Ascending aorta (tissue), 2 donors: ENCODE measurements at places on chromosomes 4 and X.
A peak's percentile ranks its signal among the peaks of the same experiment; 100 is the strongest.

DNA sequence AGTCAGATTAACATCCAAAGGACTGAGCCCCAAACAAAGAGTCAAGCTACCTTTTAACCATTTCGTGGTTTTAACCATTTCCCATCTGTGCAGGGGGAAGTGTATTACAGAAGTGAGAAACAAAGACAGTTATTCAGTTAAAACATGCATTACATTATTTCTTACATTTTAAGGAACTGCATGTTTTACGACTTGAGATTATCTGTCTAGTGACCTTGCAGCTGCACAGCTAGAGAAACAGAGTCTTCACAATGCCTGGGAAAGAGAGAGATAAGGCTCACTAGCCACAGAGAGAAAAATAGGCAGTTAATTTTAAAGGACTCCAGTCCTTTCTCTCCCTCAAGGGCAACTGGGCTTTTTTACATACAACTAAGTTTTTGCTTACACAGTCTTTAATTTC is 48.7 kb upstream of the KLHL4 start:
- no peaks in the 10 kb centered on the region for H3K36me3 ChIP-seq
- H3K4me3 ChIP-seq, result no peak overlapping the region

GRCh38 chrX:1425381-1425780 is 27.3 kb downstream of the ASMTL start:
- H3K36me3 ChIP-seq, result peaks cover 44% of the 10 kb centered on the region
- DNase-seq, result no peak
- H3K4me3 ChIP-seq, result no peak overlapping the region
- no peak overlapping the region for H3K27ac ChIP-seq

DNA sequence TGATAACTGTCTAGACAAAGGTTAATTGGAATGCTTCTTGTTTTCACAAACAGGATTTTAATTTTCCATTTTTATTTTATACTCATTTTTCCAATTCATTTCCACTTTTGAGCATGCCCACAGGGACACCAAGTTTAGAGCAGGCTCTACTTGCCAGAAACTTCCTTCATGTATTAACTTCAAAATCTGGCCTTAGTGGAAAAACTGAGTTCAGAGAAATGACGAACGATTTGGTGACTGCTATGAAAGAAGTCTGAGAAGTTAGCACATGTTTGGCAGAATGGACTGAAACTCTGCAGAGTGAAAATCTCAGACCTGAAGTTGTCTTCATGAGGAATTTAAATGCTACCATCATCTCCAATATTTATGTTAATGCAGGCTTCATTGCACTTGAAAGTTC is 214.1 kb downstream of the THOC2 start:
- no peaks in the 10 kb centered on the region for H3K4me1 ChIP-seq
- no peak overlapping the region for H3K4me3 ChIP-seq
- no peaks in the 10 kb centered on the region for H3K27me3 ChIP-seq
- no peak for DNase-seq
- no peak overlapping the region for H3K27ac ChIP-seq

GRCh38 chr4:153322791-153323190 is 21.7 kb upstream of the MND1 start:
- no peaks in the 10 kb centered on the region for H3K36me3 ChIP-seq
- no peak overlapping the region for H3K4me3 ChIP-seq
- H3K4me1 ChIP-seq, result peaks cover 5% of the 10 kb centered on the region
- no peaks in the 10 kb centered on the region for H3K27me3 ChIP-seq
- DNase-seq, result no peak
- H3K27ac ChIP-seq, result no peak overlapping the region

GRCh38 chr4:15568821-15569220 is 86.3 kb downstream of the FBXL5 start:
- no peaks in the 10 kb centered on the region for H3K27me3 ChIP-seq
- no peak for DNase-seq
- peaks cover 62% of the 10 kb centered on the region for H3K36me3 ChIP-seq
- no peak overlapping the region for H3K27ac ChIP-seq
- no peak overlapping the region for H3K4me3 ChIP-seq

- no peak overlapping the region for H3K4me3 ChIP-seq
- no peak overlapping the region for H3K27ac ChIP-seq
- H3K36me3 ChIP-seq, result no peaks in the 10 kb centered on the region
- no peaks in the 10 kb centered on the region for H3K27me3 ChIP-seq
- no peak for DNase-seq
These were observed 37.9 kb upstream of the OTUD4 start for GRCh38 chr4:145218251-145218650.

- no peak overlapping the region for H3K4me3 ChIP-seq
- peak overlapping the region; percentile 3 for H3K27ac ChIP-seq
- no peaks in the 10 kb centered on the region for H3K36me3 ChIP-seq
- H3K27me3 ChIP-seq, result no peaks in the 10 kb centered on the region
- no peak for DNase-seq
- H3K4me1 ChIP-seq, result no peaks in the 10 kb centered on the region
These were observed 225.9 kb downstream of the NR3C2 start for GRCh38 chr4:148216321-148216720.

GRCh38 chrX:68183612-68184214 is 249.6 kb downstream of the OPHN1 start:
- H3K4me3 ChIP-seq, result no peak overlapping the region
- no peaks in the 10 kb centered on the region for H3K4me1 ChIP-seq
- no peak overlapping the region for H3K27ac ChIP-seq
- no peaks in the 10 kb centered on the region for H3K36me3 ChIP-seq
- no peaks in the 10 kb centered on the region for H3K27me3 ChIP-seq

GRCh38 chr4:77012726-77013125 is 63.1 kb downstream of the CCNI start:
- peak overlapping the region; percentile 39 for H3K27ac ChIP-seq
- no peaks in the 10 kb centered on the region for H3K27me3 ChIP-seq
- no peak overlapping the region for H3K4me3 ChIP-seq
- H3K4me1 ChIP-seq, result peaks cover 25% of the 10 kb centered on the region
- H3K36me3 ChIP-seq, result peaks cover 36% of the 10 kb centered on the region

DNA sequence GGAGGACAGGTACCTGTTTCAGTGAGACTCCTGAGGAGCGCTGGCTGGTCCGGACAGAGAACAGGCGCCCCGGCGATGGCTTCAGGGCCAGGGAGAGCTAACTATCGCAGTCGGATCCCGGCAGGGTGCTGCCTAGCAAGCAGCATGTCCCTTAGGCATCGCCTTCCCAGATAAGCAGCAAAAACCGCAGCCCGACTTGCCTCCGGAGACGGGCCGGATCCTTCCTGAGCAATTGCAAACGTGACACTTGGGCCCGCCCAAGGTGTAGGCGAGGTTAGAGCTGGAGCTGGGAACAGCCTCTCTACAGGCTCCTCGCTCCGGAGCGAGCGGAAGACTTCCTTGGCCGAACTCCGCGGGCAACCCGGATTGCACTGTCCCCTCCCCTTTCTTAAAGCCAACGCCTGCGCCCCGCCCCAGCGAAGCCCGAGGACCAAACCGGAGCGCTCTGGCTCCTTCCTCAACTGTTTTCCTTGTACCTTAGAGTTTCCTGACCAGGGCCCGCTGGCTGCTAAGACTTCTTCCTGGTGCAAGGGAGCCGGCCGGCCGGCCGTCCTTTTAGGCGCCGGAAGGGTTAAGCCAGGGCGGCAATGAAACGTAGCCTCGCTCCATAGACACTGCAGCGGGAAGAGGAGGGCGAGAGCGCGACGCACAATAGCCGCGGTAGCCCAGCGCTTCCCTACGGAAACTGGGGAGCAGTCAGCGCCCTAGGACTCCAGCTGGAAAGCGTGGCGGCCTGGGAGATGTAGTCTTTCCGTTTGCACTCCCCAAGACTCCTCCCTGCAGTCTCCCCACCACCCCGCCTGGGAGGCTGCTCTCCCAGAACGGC is at the start of gene OPHN1:
TSS of gene OPHN1 (minus strand) at position 341 of the 826 bp plus-strand sequence. CDS start 475 bp downstream, outside the sequence.
- peak within 1 kb of the TSS; percentile 81 for H3K27ac ChIP-seq
- no peaks in the 10 kb centered on the region for H3K4me1 ChIP-seq
- no peaks in the 10 kb centered on the region for H3K27me3 ChIP-seq

- no peak overlapping the region for H3K4me3 ChIP-seq
- peaks cover 20% of the 10 kb centered on the region for H3K36me3 ChIP-seq
- H3K27ac ChIP-seq, result no peak overlapping the region
- H3K27me3 ChIP-seq, result no peaks in the 10 kb centered on the region
- DNase-seq, result no peak
- H3K4me1 ChIP-seq, result no peaks in the 10 kb centered on the region
These were observed 85.9 kb downstream of the MAOA start for GRCh38 chrX:43741843-43742573.

GRCh38 chr4:184437565-184438265 is 36.6 kb downstream of the IRF2 start:
- peaks cover 5% of the 10 kb centered on the region for H3K36me3 ChIP-seq
- no peak overlapping the region for H3K4me3 ChIP-seq
- H3K27me3 ChIP-seq, result no peaks in the 10 kb centered on the region
- no peaks in the 10 kb centered on the region for H3K4me1 ChIP-seq
- DNase-seq, result no peak

- H3K4me1 ChIP-seq, result no peaks in the 10 kb centered on the region
- H3K36me3 ChIP-seq, result no peaks in the 10 kb centered on the region
- H3K4me3 ChIP-seq, result no peak overlapping the region
- DNase-seq, result no peak
- H3K27ac ChIP-seq, result no peak overlapping the region
These were observed 426.7 kb upstream of the ARX start for GRCh38 chrX:25442499-25442898.

GRCh38 chr4:151043803-151044515 is 28.9 kb upstream of the LRBA start:
- H3K27me3 ChIP-seq, result no peaks in the 10 kb centered on the region
- no peaks in the 10 kb centered on the region for H3K4me1 ChIP-seq
- H3K4me3 ChIP-seq, result no peak overlapping the region
- no peaks in the 10 kb centered on the region for H3K36me3 ChIP-seq

- no peaks in the 10 kb centered on the region for H3K36me3 ChIP-seq
- no peak for DNase-seq
- H3K4me1 ChIP-seq, result no peaks in the 10 kb centered on the region
- H3K27me3 ChIP-seq, result no peaks in the 10 kb centered on the region
These were observed 53.5 kb downstream of the PLAC1 start for GRCh38 chrX:134604701-134605311.

DNA sequence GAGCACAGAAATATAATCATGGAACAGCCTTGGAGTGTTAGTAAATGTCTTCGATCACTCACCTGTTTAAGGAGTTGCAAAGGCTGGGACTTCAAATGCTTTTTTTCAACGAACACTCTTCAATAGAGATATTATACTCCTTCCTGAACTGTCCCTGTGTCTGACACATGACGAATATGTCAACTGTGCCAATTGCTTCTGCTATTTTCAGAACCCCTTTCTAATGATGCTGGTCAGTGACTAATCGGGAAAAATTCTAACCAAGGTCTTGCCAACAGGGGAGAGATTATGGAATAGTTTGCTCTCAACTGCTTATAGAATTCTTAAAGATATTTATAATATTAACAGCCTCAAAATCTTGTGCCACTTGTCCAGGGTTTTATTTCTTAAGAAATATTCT is 8.5 kb upstream of the KLHL34 start:
- H3K4me1 ChIP-seq, result no peaks in the 10 kb centered on the region
- no peak for DNase-seq
- H3K36me3 ChIP-seq, result no peaks in the 10 kb centered on the region

DNA sequence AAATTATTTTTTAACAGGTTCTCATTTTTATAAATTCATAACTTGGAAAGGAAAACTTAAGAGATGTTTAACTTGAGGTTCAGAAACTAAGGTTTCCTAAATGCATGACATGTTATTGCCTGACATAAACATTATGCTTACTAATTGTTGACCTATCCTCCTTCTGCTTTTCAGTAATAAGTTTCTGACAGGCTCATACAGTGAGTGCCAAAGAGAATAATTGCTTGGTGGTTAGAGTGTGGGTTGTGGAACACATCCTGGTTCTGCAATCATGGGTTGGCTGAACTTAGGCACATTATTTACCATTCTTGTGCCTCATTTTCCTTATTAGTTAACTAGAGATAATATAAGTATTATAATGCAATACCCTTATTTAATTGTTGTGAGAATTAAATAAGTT is 56.5 kb downstream of the BMPR1B start:
- H3K27me3 ChIP-seq, result no peaks in the 10 kb centered on the region
- no peak for DNase-seq
- no peak overlapping the region for H3K4me3 ChIP-seq
- no peak overlapping the region for H3K27ac ChIP-seq
- no peaks in the 10 kb centered on the region for H3K36me3 ChIP-seq

DNA sequence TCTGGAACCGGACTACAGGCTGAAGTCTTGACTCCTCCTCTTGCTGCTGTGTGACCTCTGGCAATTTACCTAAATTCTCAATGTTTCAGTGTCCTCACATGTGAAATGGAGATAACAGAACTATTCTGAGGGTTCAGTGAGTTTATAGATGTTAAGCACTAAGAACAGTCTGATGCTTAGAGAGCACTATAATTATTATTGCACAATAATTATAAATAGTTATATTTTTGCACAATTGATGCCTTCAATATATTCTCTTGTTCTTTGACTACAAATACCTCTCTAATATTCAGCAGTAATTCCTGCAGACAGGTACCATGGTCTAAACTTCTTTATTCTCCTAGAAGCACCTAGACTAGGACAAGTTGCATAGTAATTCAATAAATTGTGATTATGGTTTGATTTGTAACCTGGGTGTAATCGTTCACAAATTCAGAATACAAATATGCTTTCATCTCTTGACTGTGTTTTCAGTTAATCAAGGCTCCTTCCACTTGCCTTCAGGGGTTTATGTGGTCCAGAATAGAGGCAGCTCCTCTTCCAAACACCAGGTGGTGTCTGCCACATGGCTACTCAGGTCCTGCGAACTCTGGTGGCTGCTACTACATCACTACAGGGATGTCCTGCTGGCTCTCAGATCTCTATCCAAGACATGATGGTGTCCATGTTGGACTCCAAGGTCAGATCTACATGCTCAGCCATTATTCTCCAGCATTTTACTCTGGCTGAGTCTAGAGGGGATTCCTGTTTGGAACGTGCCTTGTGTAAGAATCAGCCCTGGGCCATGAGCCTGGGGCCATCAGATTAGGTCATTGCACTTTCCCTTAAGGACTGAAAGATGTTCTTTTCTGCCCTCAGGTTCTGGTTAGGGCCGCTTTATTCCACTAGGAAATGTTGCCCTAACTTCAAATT is 103.4 kb downstream of the QRFPR start:
- no peak overlapping the region for H3K4me3 ChIP-seq
- no peak for DNase-seq
- H3K36me3 ChIP-seq, result no peaks in the 10 kb centered on the region
- no peaks in the 10 kb centered on the region for H3K4me1 ChIP-seq

- no peaks in the 10 kb centered on the region for H3K4me1 ChIP-seq
- no peak overlapping the region for H3K27ac ChIP-seq
- no peaks in the 10 kb centered on the region for H3K27me3 ChIP-seq
These were observed 94.7 kb upstream of the PUDP start for GRCh38 chrX:7242613-7243012.
